ENCODE measurements at places on chromosomes 1 and 21. TPM values are rescaled to one million over a fixed set of nuclear protein-coding genes. Genes with fewer than 3 reads are reported as not detected.

DNA sequence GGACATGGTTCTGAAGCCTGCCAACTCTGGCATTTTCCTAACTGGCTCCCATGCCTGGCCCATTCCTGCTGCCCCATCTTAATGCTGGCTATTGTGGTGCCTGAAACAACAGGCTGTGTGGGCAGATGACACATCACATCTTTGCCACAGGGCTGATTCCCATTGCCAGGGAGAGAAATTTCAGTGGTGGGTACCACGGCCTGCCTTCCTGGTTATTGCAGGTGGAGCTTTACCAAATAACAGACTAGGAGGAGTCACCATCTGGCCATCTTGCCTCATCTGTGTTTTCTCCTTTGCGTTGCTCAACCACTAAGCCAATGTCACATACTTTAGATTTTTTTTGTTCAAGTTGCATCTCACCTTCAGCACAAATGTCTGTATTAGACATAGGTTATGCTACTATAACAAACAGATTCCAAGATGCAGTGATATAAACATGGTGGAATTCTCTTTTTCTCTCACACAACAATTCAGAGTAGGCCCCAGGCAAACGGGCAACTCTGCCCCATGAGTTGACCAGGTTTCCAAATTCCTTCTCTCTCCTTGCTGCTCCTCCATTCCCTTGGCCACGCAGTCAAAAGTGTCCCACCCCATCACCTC lies 14.1 kb downstream of the CDA start:
- no peak for DNase-seq

DNA sequence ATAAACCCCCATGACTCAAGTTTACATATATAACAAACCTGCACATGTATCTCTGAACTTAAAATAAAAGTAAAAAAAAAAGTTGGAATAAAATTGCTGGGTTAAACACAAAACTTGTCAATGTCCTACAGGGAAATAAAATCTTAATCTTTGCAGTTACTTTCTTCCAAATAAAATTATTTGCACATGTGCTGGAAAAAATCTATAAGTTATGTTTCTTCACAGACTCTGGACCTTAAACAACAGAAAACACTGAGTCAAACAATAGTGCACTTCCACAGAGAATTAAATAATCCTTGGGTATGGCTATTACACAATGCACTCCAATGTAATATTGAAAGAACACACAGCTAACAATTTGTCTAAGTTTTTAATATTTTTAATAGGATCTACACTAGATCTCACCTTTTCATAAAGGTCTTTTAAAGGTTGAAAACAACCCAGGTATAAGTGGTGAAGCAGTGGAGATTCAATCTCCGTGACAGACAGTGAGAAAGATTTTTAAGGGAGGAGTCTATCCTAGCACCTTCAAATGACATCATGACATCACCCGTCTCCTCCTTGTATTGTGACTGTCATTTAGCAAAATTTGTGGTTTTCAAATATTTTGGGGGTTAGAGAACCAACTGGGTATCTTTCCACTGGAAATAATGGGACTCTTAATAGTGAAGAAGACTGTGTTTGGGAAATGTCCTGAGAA lies 25.2 kb upstream of the FGGY start:
- DNase-seq: no peak

- DNase-seq: no peak
Measured at GRCh38 chr1:158283965-158284364, 5.8 kb upstream of the CD1C start.

- no peak for DNase-seq
Measured at GRCh38 chr1:94872771-94873495, 52.8 kb downstream of the SLC44A3 start.

TNNT2 gene
- 2.6 TPM for total RNA-seq
